ENCODE measurements at places on chromosomes 6 and 20.

- DNase-seq, result no peak
Observed at GRCh38 chr6:14584450-14584849, 466.9 kb downstream of the CD83 start.

DNA sequence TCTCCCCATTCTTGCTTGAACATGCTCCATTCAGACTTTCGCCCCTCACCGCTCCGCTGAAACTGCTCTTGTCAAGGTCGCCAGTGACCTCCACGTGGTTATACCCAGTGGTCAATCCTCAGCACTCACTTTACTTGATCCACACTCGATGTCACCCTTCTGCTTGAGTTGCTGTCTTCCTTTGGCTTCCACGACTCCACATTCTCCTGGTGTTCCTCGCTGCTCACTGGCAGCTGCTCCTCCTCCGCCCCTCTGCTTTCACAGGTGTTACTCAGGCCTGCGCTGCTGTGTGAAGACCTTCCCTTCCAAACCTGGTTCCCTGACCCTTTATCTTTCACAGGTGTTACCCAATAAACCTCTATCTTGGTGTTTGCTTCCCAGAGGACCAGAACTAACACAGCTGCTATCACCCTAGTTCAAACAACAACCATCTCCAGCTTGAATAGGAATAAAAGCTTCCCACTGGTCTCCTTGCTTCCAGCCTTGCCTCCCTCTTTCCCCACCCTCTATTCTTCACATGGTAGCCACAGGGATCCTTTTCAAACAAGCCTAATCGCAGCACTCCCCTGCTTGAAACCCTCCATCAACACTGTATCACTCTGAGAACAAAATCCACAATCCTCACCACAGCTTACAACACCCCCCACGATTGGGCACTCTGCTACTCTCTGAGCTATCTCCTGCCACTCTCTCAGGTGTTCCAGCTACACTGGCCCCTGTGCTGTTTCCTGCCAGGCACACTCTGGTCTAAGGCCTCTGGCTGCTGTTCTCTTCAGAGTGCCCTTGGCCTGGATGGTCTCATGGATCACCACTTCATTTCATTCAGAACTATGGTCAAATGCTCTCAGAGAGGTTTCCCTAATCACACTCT, 10.7 kb downstream of the PPIL1 start:
- DNase-seq, result no peak

- no peak for DNase-seq
Observed at GRCh38 chr6:140321891-140322290, 947.4 kb upstream of the CITED2 start.

DNA sequence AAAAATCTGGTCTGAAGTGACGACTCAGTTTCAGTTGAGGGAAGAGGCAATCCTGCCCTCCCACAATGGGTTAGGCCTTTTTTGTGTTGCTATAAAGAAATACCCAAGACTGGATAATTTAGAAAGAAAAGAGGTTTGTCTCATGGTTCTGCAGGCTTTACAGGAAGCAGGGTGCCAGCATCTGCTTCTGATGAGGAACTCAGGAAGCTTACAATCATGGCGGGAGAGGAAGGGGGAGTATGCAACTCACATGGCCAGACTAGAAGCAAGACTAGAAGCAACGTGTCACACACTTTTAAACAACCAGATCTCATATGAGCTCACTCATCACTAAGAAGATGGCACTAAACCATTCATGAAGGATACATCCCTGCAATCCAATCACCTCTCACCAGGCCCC, 529.3 kb downstream of the KIF16B start:
- DNase-seq, result no peak

GRCh38 chr20:4454111-4454510, 267.6 kb upstream of the PRND start:
- no peak for DNase-seq

DNA sequence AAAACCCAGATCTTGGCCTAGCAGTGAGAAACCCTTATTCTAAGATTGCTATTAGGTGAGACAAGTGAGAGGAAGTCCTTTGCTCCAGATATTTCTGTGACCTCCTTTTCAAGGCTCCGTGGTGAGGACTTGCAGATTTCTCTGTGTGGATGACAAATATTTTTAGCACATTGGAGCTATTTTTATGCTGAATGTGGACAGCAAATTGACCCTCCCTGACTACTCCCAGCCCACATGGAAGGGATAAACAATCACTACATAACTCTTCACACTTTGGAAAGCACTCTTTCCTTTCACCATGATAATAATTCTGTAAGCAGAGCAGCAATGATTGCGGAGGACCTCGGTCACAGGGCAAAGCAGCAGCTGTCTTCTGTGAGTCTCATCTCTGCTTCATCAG, 88.0 kb upstream of the ADGRF1 start:
- no peak for DNase-seq

DNA sequence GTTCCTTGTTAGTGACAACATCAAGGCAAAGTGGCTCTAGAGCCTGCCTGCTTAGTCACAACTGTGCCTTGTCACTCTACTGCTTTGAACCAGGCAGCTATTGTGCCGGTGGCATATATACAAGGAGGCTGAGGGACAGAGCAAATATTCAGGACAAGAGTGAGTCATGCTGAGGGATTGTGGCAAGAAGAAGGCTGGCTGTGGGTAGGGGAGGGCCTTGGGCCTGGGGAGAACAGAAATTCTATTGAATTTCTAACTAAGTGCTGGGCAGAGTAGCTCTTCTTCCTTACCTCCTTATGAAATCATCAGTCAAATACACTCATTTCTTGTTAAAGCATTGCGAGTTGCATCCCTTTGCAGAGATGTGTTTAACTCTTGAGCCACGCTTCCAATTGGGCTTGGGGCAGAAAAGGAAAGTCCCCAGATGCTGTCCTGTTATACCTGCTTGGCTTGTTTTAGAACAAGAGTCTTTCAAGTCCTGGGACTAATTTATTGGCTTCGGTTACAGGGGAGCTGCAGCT, 59.7 kb downstream of the PFDN4 start:
- DNase-seq, result peak; percentile 55

DNA sequence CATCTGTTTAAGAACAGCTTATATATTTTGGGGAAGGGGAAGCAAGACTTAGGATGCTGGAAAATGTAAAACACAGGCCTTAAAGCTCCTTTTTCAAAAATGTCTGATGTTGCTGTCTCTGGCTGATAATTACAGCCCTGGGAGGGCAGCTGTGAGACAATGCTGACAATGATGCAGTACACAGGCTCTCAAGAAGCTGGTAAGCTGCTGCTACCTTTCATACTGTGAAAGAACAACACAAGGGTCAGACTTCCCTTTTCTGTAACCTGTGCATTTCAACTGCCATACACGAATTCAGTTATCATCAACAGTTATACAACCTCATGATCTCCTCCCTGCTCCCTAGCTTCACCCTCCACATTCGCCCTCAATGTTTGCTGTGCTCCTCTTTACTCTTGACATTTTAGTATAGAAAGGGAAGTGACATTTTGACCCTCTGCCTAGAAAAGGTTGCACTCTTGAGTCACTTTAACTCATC, 25.2 kb downstream of the MAP7 start:
- no peak for DNase-seq

DNA sequence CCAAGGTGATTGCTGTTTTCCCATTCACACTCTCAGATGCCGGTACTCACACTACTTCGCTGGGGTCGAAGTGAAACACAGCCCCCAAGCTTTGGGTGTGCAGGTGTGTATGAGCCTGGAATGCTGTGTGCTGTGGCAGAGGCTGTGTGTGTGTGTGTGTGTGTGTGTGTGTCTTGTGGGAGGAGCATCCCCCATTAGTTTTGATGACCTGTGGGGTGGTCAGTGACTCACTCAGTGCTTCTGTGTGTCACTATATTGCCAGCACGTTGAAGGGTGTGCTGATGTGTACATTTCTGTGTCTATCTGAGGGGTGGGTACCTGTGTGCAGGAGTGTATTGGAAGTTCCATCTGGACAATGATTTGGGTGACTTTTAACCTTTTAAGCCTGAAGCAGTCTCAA, 5.0 kb upstream of the SLC12A5 start:
- no peak for DNase-seq

DNA sequence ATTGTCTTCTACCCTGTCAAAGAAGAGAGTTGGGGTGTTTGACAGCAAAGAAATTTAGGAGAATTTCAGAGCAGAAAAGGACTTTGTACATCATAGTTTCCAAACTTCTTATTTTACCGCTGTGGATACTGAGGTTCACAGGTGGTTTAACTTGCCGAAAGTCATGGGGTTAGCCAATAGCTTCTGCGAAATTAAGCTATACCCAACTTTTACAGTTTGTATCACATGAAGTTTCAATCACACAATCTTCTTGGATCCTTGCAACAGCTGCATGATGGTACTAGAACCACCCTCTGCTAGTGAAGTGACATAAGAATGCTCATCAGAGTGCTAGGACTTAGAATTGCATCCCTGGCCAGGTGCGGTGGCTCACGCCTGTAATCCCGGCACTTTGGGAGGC, 345.5 kb downstream of the CD83 start:
- no peak for DNase-seq

GRCh38 chr6:14622085-14622484, 504.5 kb downstream of the CD83 start:
- no peak for DNase-seq

DNA sequence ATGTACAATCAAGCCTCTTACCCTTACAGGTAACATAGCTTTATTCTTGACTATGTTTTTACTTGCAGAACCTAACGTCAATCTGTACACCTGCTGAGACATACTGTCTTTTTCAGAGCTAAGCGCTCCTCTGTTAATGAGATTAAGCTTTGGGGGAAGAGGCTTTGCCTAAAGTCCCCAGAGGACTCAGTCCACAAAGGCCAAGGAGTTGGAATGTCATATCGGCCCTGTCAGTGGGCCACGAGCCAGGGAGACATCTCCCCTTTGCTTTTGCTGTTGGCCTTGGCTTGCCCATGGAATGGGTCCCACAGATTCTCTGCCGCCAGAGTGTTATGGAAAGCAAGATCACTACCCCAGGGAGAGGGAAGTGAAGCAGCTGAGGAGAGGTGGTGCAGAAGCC, 64.1 kb upstream of the SOX4 start:
- DNase-seq, result no peak

- DNase-seq, result no peak
Observed at GRCh38 chr6:29131691-29132090, 23.8 kb downstream of the OR2J3 start.

- no peak for DNase-seq
Observed at GRCh38 chr20:6039766-6040165, 14.1 kb downstream of the LRRN4 start.

DNA sequence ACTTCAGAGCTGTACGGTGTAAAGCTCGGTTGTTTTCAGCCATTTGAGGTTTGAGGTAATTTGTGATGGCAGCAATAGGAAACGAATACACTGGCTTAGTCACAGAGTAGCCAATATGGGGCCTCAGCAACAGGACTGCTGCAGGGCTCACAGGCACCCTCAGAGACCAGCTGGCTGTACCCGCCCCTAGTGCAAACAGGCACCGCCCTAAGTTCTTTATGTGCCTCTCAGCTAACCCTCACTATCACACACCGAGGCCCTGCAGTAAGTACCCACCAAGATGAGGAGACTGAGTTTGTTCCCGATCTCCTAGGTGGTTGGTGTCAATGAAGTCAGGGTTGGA, 11.2 kb upstream of the SERPINB9 start:
- no peak for DNase-seq

DNA sequence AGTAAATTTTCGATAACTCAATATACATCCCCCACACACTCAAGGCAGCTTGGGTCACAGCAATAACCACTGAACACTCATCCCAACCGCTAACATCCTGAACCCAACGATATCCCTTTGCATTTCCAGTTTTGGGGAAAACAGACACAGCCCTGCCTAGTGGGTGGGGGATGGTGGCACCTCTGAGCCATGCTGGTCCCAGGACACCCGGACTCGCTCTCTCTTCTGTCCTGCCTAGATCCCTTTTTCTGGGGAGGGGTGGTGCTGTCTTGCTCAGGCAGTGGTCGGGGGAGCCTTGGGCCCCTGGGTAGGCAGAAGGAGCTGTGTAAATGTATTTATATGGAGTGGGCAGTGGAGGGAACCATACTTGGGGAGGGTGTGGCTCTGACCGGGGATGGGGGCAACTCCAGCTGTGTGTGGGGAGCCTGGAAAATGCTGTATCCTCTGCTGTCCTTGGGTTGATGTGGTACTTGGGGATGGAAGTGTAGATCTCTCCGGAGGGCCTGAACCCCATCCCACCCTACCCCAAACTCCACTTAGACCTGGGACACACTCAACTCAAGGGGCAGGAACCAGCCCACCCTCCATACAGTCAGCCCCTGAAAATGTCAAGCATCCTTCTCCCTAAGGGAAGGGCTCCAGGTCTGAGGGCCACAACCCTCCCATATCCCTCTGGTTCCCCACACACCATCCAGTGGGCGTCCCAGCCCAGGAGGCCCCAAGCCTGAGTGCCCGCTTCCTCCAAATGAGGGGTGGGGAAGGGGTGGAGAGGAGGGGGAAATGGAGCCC, 23.7 kb upstream of the SLC22A7 start:
- no peak for DNase-seq

- peak; percentile 13 for DNase-seq
Observed at GRCh38 chr6:112743323-112743722, 396.2 kb downstream of the RFPL4B start.

DNA sequence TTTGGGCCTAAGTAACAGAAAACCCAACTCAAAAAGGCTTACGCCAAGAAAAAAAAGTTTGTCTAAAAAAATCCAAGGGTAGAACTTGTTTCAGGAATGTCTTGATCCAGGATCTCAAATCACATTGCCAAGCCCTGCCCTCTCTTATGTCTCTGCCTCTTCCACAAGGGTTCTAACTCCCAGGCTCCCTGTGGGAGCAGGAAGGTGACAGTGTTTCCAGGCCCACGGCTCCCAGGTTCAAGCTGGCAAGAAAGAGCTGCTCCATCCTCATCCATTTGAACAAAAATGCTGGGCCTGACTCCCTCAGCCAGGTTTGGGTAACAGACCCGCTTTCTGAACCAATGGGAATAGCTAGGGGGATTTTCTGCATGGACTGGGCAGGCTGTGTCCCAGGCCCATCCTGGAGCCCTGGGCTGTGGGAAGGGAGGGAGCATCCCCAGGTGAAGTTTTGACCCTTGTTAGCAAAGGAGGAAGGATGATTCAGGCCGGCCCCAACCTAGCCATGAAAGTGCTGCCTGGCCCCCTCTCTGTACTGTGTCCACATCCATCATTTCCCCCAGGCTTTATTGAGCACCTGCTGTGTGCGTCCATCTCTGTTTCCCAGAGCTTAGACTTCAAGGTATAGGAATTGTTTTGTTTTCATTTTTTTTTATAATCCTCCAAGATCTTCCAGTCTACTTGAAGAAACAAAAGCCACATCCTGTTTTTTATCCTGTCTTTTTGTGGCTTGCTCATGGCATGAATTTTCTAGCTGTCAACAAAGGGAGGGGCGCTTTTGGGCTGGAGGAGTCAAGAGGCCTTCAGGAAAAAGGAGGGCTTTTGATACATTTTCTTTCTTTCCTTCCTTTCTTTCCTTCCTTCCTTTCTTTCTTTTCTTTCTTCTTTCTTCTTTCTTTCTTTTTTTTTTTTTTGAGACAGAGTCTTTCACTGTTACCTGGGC, 159.8 kb downstream of the TFAP2C start:
- no peak for DNase-seq

- no peak for DNase-seq
Observed at GRCh38 chr6:41429506-41430504, 94.4 kb downstream of the NCR2 start.

DNA sequence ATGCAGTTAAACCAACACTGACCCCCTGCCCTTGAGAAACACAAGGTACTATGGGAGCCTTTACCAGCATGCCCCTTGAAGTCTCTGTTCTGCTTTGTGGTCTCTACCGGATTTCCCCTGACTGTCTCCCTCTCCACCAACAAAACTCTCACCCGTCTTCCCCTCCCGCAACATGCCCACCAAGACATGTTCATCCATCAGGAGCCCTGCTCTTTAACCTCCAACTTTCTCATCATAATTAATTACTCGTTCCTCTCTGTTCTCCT, 1.1 kb downstream of the ZNF165 start:
- DNase-seq, result no peak

- peak; percentile 18 for DNase-seq
Observed at GRCh38 chr6:115618256-115618655, 442.4 kb downstream of the FRK start.

Measured in astrocyte (in vitro differentiated cells and primary cell).